Activated CD4-positive, alpha-beta memory T cell treated with anti-CD3 and anti-CD28 coated beads for 36 hours (primary cell): ENCODE measurements at places on chromosomes 11 and 22.
A peak's percentile ranks its signal among the peaks of the same experiment; 100 is the strongest.

DNA sequence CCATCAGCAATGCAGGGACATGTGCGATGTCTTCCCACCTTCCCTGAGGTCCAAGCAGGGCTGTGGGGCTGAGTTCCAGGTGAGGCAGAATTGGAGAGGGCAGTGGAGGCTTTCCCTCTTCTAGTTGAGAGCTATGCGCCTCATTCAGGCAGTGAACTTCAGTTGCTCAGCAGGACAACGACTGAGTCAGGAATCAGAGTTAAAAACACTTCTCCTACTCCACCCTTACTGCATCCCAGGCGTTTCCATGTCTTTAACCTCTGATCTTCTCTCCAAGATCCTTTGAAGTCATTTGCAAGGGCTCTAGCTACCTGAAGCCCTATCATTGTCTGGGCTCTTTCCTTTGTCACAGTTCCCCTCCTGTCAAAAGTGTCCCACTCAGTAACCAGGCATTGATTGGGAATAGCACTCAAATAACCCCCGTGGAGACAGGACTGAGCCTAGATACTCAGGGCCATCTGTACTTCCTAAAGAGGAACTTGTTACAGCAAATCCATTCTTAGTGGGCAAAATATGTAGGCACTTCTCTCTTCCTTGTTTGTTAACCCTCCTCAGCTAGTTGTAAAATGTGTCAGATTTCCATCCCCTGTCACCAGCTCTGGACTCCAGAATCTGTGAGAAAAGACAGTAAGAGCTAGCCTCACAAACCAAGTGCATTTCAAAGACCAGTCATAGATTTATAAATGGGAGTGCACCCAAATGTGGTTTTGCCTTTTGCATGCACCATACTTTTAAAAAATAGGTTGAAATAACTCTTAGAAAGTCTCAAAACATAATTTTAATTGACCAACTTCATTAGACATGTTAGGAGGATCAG is 72.5 kb upstream of the MYO18B start:
- DNase-seq = no peak

GRCh38 chr22:37552524-37553163 is 7.6 kb upstream of the CDC42EP1 start:
- DNase-seq = no peak

- DNase-seq = peak; percentile 45
These were observed 673.1 kb downstream of the KCNA4 start for GRCh38 chr11:29343465-29344333.

DNA sequence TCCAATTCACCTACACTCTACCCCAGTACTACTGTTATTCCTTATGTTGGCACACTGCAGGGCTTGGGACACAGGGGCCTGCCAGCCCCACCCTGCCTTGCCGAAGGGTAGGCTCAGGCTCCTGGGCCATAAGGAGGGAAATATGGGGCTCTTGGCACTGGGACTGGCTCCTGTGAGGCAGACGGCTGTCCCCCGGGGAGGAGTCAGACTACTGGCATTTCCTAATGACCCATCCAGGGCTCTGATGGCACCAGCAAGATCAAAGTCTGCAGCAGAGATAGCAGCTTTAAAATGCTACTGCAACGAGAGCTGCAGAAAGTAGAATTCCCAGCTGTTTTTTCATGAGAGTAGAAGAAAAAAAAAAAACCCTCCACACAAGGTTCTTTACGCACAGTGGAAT is 42.2 kb upstream of the CYP2D6 start:
- no peak for DNase-seq

DNA sequence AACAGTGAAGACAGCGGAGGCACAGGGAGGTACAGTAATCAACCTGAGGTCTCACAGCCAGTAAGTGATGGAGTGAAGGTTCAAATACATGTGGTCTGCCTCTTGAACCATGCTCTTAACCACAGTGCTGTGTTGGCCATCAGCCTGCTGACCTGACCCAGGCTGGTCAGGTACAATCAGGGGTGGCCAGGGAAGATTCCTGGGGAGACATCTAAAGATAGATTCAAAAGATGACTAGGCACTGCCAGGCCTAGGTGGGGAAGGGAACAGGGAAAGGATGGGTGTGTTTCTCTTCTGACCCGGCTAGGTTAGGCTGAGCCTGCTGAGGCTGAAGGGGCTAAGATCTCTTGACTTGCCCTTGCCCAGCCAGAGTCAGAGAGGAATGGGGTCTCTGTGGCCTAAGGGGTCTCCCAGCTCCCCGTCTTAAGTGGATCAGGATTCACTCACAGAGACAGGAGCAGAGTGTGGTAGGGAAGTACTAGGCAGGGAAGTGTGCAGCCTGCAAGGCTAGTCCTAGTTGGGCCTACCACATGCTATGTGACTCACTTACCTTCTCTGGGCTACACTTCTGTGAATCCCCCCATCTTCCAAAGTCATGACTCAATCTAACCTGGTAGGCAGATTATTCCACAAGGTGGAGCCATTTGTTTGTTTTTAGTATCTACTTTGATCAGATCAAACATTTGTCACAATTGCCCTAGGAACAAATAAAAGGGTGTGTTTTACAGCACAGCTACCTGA is 10.4 kb upstream of the SREBF2 start:
- peak; percentile 46 for DNase-seq

- no peak for DNase-seq
These were observed 13.3 kb upstream of the SH3BP1 start for GRCh38 chr22:37626144-37626543.

GRCh38 chr22:47402876-47403525 is 640.6 kb downstream of the TBC1D22A start:
- no peak for DNase-seq
